Stimulated activated CD8-positive, alpha-beta memory T cell treated with anti-CD3 and anti-CD28 coated beads, Interleukin-4, amount 100 ng/mL, for 4 hours (primary cell): ENCODE measurements at places on chromosomes 4 and X.

GRCh38 chr4:155854582-155855226 is 11.4 kb downstream of the ASIC5 start:
- DNase-seq: no peak

DNA sequence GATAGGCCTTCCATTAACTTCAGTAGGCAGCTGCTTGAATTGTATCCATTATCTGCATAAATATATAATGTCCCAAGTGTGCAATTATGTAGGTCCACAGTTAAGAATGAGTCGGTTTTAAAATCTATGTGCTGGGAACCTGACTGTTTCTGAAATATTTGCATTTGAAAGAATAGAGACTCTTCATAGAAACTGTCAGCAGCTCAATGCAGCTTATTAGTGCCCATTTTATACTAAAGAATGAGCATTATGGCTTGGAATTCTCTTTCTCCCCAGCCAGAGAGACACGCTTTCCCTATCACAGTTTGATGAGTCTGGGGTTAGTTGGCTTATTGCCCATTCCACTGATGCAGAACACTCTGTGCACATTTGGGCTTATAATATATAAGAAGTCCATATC is 202.0 kb upstream of the PCDH7 start:
- no peak for DNase-seq

DNA sequence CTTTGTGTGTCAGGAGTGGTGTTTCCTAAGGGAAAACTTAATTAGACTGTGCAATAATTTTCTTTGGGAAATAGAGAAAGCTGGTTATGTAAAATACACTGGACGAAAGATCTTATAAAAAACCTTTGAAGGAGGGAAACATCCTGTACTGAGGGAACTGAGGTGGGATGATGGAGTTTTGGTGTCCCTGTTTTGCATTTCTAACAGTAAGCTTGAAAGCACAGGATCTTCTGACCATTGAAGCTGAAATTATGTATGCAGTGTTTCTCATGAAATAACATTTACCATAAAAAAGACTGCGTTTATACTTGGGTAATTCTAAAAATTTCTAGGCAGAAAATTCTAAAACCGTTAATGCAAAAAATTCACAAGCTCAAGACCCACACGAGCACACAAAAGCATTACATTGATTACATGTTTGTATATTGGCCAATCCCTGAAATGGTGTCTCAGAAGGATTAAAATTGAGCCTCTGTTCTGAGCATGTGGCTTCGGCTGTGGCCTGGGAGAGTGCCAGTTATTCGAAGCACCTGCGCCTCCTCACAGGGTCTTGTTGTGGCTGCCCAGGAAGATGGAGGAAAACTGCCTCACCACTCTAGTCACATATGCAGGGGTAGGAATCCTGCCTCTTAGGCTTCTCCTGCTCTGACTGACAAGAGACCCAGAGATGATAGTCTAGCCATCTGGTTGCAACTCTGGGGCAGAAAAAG is 49.5 kb downstream of the JADE3 start:
- no peak for DNase-seq

- no peak for DNase-seq
Observed at GRCh38 chrX:64975989-64976672, at the start of gene ZC4H2. TSS of gene ZC4H2 (minus strand) at chrX:64976450. CDS start at chrX:64976377, 73 bp downstream.

GRCh38 chr4:15148199-15148598 is 145.9 kb downstream of the CPEB2 start:
- no peak for DNase-seq

GRCh38 chrX:139826065-139827044 is 106.5 kb downstream of the ATP11C start:
- no peak for DNase-seq

DNA sequence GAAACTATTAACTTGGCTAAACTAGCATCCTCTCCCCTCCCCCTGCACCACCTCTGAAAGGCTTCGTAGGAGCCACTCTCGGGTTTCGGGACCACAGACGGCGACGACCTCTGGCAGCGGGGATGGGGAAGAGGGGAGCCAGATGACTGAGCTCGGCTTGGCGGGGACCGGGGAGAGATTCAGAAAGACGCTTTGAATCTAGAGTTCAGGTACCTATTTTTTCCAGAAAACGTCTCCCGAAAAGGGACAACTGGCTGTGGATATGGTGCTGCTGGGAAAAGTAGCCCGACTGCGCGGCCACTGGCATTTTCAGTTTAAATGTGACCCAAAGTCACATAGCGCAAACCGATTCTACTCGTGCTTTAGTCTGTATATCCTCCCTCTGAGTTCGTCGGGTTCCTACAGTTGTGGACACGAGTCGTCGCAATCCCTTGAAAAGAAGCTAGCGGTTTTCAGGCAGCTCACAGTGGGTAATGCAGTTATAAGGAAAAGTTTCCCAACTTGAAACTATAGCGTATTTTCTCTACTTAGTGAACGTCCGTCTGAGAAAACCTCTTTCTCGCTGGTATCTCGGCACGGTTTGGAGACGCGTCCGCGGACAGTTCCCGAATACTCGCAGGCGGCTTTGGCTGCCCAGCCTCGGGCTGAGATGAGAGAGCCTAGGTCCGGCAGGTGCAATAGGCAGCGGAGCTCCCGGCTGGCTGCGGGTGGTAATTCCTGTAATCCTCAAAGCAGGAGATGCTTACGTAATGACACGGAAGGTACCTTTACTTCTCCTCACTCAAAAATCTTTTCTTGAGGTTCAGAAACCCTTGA is 1.3 kb downstream of the PARM1 start:
- DNase-seq: no peak

- no peak for DNase-seq
Observed at GRCh38 chrX:116031331-116031730, 139.2 kb upstream of the AGTR2 start.

- no peak for DNase-seq
Observed at GRCh38 chr4:39820186-39820585, 122.2 kb downstream of the UBE2K start.

GRCh38 chrX:44529310-44529709 is 13.3 kb downstream of the FUNDC1 start:
- no peak for DNase-seq

GRCh38 chr4:14897217-14897616 is 105.1 kb upstream of the CPEB2 start:
- no peak for DNase-seq

DNA sequence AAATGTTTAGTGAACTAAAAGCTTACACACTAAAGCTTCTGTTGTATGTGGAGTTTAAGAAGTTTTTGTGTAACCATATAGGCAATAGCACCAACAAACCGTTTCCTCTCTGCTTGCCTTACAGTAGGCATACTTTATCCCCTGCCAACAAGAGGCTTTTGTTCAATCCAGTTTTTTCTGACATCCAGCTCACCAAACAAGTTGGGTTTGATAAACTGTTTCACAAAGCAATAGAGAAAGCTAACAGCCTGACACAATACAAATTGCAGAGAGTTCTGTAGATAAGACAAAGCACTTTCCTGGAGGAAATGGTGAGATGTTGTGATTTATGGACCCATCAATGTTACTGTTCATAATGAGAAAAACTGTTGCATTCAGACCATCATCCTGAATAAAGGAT is 53.8 kb downstream of the PACRGL start:
- no peak for DNase-seq

GRCh38 chr4:72489267-72489666 is 79.8 kb downstream of the ADAMTS3 start:
- DNase-seq: no peak

GRCh38 chr4:8268901-8269534 is 536 bp upstream of the HTRA3 start:
- no peak for DNase-seq

DNA sequence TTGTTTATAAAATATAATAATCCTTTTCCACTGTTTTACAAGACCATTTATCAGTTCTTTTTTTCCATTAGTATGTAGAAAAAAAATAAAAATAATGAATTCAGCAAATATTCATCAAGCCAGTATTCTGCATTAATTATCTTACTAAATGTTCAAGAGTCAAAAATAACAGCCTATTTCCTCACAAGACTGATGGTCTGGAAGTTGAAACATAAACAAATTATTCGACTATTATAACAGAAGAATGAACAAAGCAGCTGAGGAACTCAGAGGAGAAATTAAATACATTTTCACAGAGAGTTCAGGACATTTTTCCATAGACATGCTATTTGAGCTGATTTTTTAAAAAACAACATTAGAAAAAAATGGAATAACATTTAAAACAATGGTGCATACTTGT is 2594.8 kb downstream of the ARAP2 start:
- no peak for DNase-seq

GRCh38 chrX:45537936-45538335 is 337.3 kb upstream of the DIPK2B start:
- no peak for DNase-seq

DNA sequence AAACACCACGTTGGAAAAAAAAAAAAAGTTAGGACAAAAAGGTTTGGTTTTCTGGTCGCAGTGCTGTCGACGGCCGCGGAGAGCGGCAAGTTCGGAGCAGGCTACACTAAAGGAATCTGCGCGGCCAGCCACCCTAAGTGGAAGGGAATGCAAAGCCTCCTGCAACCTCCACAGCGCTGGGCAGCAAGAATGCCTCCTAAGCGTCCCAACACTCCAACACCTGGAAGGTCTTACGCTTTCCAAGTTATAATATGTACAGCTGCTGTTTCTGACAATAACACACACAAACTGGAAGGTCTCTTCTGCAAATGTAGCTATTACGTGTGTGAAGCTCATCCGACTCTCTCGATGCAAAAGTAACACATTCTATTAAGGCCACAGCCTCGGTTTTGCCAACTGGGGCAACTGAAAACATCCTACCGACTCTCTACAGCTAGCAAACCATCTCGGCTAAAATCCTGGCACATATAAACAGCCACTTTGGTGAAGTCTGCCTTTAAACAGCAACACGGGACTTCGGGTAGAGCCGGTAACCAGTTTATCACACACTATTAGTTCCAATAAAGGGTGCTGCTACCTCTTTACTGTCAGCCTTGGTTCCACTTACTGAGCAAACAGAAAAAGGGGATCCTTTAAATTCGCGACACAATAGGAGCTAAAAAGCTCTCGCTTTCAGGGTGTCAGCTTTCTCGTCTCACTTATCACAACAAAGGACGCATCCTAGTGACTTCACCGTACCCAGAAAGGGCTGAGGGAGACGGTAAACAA is 895 bp downstream of the SMIM14 start:
- DNase-seq: no peak

DNA sequence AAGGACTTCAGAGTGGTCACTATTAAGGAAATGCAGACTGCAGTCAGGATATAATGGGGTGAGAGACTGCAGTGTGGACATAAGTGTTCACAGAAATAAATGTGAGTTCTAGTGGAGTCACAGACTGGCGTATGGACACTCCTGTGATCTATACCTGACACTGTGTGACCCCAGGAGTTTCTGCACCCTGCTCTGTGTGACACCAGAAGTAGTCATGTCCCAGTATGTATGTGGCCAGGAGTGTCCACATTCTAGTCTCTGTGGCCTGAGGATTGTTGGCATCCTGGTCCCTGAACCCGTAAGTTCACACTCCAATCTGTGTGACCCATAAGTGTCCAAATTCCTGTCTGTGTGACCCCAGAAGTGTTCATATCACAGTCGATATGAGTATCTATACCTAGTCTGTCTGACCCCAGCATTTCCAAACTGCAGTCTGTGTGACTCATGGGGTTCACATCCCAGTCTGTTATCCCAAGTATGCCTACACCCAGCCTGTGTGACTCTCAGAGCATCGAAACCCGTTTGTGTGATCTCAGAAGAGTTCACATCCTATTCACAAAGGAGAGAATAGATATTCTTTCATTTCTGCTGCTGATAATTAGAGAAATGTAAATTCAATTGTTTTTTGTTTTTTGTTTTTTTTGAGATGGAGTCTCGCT is 16.3 kb downstream of the WDR13 start:
- no peak for DNase-seq

GRCh38 chrX:9875801-9876200 is 89.6 kb downstream of the SHROOM2 start:
- DNase-seq: no peak

- DNase-seq: no peak
Observed at GRCh38 chrX:115650916-115651315, 89.9 kb downstream of the PLS3 start.

DNA sequence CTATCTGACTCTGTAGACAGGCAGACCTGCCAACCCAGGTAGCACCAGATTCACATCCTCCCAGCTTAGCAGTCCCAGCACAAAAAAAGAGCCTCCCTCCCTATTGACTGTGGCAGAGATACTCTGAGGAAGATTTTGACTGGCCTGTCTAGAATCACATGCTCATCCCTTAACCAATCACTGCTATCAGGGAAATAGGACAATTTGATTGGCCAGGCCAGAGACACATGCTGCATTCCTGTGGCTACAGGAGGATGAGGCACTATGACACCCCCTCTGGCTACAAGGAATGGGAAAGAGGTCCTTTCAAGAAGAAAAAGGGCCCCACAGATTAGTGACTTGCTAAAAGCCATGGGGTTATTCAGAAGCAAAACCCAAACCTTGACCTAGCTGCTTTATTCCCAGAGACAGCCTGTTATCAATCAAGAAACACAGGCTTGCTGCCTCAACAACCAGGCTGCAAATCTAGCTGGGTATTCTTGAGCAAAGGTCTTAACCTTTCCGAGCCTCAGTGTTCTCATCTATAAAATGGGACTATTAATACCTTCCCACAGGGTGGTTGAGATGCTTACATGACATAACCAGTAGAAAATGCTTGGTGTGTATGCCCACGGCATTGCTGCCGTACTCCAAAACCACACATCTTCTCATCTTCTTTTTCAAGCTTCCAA is 147.6 kb downstream of the BCOR start:
- DNase-seq: no peak

DNA sequence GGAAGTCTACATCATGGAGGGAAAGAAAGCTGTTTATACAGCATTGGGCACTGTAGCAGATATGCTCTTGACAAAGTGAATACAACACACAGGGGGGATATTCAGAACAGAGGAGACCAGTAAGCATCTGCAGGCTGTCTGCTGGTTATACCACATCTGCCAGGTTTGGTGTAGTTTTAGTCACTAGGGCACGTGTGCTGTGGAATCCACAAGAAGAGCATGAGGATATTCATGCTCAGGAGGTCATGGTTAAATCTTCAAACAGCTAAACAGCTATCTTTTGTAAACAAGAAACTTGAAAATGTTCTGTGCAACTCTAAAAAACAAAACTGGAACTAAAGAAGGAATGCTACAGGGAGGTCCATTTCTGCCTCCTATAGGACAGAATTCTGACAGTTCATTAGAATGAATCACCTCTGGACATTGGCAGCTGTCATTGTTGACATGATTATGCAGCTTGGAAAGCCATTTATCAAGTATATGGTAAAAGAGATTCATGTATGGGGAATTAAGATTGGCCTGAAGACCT is 175.8 kb downstream of the RCHY1 start:
- no peak for DNase-seq

GRCh38 chr4:45033676-45034419 is 307.5 kb upstream of the GNPDA2 start:
- no peak for DNase-seq

DNA sequence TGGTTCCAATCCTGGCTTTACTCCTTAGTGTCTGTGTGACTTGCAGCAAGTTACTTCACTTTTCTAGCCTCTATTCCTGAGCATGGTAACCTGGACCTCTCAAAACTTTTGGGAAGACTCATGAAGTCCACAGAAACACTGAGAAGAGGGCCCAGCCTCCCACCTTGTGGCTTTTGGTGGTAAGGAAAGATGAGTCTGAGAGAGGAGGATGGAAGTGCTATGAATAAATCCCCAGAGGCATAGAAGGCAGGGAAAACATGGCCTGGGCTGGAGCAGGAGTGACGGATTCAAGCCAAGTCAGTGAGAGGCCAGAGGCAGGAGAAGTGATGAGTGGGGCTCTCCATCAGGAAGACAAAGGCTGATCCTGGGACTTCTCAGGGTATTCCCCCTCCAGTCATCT is 10.9 kb upstream of the MAGEA4 start:
- DNase-seq: no peak
